ENCODE measurements at places on chromosomes 7 and 10.

DNA sequence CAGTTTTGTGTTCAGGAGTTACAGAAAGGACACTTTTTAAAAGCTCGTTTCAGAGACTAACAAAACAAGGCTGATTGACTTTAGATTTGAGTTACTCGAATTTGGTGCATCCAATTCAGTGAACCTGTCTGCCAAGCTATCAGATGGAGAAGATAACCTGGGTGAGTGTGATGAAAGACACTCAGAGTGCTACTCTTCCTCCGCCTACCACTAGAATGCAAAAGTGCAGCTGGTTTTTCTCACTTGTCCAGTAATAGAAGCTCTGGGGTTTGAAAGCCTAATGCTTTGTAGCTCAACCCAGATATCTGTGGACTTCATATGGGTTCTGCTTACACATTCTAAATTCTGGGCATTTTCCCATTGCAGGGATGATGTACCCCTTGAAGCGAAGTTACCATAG is 82.8 kb upstream of the NPY start:
- no peak for DNase-seq

- DNase-seq: no peak
These were observed 13.2 kb downstream of the ACBD7 start for GRCh38 chr10:15075421-15075820.

DNA sequence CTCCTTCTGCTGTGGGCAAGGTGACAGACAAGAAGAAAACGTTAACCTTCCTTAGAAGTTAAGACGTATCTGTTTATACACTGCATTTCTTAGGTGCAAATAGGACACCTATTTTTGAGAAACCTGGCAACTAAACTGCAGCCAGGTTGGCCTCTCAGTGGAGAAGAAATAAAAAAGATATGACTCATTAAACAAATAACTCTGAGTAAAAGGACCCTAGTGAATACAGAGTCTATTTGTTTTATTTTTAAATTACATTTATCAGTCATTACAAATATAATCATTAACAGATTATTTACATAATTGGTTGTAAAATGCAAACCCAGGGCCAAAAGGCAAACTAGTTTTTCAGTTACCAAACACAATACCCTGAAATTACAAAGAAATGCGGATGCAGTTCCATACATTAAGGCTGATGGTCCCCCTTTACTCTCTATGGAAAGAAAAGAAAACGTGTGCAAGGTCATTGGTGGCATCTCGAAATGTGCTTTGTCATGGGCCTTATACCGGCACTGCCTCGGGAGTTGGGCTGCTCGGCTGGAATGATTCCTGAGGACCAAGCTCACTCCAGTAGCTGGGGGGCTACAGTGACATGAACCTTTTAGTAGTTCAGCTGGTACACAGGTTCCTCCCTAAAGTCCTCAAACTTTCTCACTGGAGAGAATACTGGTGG is 38.4 kb downstream of the ADRB1 start:
- DNase-seq: no peak

GRCh38 chr7:94907811-94908322 is 473 bp downstream of the PPP1R9A start:
- DNase-seq: no peak

DNA sequence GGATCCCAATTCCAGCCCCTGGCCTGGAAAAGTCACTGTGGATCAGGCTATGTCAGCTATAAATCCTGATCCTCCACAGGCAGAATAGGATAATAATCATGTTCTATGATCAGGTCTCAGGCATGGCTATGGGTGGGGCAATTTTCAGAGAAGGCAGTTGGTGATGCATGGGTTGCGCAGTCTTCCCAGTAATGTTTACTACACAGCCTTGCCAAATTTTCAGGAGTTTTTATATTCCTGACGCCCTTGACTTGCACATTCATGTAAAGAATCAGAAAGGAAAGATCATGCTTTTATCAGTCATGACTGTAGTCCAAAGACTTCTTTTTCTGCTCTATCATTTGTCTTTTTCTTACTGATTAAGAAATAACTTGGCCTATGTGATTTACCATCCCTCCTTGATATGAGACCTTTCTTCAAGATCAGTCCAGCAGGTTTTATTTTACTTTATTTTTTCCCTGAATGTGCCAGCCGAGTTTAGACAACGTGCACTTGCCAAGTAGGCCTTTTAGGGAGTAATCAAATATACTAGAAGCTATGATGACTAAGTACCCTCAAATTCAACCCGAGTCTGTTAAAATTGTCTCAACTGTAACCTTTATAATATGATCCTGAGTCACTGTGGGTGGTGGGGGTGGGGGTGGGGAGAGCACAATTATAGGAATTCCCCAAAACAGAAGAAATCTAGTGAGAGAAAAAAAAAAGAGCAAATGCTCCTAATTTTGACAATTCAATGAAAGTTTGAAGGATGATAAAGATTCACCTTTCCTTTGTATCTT is 31.9 kb downstream of the ARL4A start:
- peak; percentile 85 for DNase-seq

- no peak for DNase-seq
These were observed 55.5 kb downstream of the AUTS2 start for GRCh38 chr7:69653806-69654205.

- DNase-seq: no peak
These were observed 52.5 kb downstream of the ADCYAP1R1 start for GRCh38 chr7:31104361-31105255.

GRCh38 chr10:48243487-48243886 is 31.0 kb downstream of the FRMPD2 start:
- no peak for DNase-seq

- DNase-seq: no peak
These were observed 43.8 kb downstream of the PRLHR start for GRCh38 chr10:118551535-118552100.

DNA sequence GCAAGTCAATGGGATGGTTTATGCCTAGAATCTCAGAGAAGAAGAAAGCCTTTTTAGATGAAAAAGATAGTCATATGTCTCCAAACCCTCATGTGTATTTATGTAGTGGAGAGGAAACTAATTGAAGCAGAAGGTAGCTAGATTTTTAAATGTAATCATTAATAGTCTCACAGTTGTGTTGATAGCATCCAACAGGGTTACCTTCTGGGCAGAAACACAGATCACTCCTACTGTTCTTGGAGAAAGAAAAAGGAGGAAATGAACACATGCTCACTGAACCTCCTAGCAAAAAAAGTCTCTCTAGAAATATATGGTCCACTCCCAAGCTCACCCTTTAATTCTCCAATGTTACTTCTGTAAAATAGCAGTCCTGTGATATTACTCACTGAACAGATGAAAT is 777.2 kb upstream of the C7orf33 start:
- no peak for DNase-seq

DNA sequence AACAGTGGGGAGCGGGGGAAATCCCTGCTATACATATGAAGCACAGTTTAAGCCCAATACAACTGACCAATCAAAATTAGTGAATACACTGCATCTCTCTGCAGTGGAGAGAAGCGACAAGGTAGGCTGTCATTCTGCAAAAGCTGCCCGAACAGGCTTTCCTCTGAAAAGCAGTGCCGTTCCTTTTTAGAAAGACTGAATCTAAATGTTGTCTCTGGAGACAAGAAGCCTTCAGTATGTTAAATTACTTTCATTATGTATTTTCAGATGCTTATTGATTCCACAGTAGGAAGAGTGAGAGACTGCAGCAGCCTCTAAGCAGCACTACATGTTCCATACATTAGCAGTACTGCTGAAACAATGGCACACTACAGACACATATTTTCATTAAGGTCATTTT is at the start of gene GPR22:
Gene GPR22 (plus strand): TSS at position 129 of the 400 bp plus-strand sequence. CDS start 4,004 bp downstream, outside the sequence.
- DNase-seq: no peak

- DNase-seq: no peak
These were observed 62.6 kb downstream of the RNF32 start for GRCh38 chr7:156703209-156703608.

DNA sequence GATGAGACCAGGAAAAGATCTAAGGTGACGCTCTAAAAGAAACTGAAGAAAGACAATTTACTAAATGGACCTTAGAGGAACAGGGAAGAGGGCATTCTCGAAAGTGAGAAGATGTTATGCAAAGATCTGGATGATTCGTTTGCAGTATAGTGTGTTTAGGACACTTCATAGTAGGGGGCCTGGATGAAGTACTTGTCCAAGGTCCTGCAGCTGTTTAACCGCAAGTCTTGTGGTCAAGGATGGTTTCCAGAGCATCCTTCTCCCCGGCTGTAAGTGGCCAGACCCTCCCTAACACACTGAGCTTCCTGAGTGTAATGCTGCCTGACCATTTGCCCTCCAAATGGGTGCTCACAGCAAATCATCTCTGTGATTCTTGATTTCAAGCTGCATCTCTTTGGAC is 101.6 kb downstream of the XPNPEP1 start:
- no peak for DNase-seq

DNA sequence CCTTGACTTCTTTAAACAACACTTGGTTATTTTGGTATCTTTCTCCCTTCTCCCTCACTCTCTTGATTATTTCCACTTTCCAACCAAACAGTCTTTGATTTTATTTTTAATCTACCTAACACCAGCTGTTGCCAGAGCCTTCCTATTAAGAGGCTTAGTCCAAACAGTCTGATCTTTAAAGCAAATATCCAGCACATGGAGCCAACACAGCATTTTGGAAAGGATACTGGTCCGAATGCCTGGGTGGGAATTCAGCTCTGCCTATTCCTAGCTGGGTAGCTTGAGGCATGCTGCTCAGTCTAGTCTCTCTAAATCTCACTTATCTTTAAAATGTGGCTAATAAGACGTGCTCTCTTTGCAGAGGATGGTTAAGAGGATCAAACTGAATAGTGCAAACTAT is 129.3 kb downstream of the NRCAM start:
- DNase-seq: no peak

- DNase-seq: no peak
These were observed 181.4 kb downstream of the CUX1 start for GRCh38 chr7:101998906-101999240.

DNA sequence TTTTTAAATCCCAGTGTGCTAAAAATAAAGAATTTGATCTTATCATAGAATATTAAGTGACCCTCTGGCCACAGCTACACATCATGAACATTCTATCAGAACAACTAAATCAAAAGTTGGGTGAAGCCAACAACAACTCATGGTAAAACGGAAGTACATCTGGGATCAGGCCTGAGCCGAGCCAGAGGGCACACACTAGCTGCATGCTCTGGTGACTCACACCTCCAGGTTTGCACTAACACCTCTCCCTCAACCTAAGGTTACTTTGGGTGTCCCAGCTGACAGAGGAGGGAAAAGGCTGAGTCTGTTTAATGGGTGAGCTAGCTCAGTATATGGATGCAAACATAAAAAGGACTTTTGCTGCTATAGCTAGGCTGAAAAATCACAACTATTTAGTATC is 281.6 kb downstream of the HGF start:
- DNase-seq: peak; percentile 31

DNA sequence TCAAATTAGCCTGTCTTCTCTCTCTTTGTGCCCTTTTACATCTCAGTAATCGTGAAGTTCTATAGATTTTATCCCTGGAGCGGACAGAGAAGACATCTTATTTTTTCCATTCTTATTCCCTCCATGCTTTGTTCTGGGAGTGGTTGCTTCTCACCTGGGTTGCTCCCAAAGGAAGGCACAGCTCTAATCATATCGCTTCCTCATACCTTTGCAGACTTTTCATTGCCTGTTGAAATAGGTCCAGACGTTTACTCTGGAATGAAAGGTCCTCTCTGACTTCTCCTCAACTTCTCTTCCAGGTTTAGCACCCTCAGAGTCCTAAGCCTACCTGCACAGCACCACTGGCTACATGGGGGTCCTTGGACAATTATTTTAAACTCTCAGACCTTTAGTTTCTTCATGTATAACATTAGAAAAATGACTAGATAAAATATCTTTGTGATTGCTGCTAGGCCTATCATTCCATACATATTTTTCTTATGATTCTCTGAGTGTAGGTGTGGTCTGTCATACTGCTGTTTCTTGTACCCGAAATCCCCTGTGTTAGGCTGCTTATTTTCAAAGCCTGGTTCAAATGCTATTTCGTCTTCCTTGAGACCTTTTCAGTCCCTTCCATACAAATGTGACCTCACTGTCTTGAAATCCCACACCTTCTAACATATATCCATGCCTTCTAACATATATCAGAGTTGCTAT is 418.1 kb downstream of the GFRA1 start:
- DNase-seq: no peak

DNA sequence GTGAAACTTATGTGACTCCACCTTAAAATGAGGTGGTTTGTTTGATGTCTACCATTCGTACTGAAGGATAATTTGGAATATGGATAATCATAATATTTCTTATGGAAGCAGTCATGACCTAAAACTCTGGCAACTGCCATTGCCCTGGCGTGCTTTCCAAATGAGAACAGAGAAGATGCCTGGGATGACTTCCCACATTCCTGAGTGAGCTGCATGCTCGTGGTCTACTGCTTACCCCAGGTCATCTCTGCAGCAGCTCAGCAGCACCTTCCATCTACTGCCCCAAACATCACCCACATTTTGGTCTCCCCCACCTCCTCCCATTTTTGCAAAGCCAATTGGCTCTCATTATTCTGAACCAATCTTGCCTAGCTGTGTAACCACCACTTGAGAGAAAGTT is 40.1 kb downstream of the LYZL1 start:
- peak; percentile 30 for DNase-seq

DNA sequence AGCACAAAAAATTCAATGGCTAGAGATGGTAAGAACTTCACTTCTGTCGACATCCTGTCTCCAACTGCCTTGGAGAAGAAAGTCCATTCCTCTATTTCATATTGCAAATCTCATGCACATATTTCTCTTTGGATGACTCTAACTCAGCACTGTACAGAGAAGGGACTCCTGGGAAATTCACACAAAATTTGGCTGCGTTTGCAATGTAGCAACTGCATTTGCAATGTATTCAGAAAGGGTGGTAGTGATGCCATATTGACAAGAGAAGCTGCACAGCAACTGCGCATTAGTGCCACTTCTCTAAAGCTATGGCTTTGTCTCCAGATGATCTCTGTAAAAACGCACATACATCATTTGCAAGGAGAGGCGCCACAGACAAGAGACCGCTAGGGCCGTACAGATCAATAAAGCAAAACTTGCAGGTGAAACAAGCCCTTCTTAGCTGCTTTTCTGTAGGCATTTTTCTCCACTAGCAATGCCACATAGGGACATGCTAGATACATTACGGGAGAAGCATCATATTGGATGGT is 389.5 kb downstream of the TCERG1L start:
- DNase-seq: no peak

- peak; percentile 16 for DNase-seq
These were observed 30.2 kb upstream of the GJD4 start for GRCh38 chr10:35574924-35575352.

- no peak for DNase-seq
These were observed 415.7 kb upstream of the STEAP1 start for GRCh38 chr7:89738549-89738948.

DNA sequence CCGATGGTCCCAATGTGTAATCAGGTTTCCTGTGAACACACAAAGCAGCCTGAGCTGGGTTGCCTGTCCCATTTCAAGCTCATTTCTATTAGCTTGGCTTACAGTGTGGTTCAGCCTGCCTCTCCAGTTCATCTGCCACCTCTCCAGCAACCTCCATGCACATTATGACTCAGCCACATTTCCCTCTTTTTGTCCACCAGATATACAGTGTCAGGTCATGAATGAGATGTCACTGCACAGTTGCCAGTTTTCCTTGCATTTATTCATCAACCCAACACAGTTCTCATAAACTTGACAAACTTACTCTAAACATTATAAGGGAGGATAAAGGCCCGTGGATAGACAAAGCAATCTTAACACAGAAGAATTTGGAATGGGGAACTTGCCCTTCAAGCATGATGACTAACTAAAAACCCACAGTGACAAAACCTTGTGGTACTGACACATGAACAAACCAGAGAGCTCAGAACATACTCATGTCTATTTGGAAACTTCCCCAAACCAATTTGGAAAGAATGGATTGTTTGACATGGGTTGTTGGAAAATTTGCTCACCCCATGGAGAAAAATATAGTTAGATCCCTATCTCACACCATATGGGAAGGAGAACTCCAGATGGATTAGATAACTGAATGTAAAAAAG is 2.5 kb upstream of the CFAP58 start:
- peak; percentile 79 for DNase-seq
